ENCODE measurements at places on chromosomes 2 and 18.
A peak's percentile ranks its signal among the peaks of the same experiment; 100 is the strongest.

DNA sequence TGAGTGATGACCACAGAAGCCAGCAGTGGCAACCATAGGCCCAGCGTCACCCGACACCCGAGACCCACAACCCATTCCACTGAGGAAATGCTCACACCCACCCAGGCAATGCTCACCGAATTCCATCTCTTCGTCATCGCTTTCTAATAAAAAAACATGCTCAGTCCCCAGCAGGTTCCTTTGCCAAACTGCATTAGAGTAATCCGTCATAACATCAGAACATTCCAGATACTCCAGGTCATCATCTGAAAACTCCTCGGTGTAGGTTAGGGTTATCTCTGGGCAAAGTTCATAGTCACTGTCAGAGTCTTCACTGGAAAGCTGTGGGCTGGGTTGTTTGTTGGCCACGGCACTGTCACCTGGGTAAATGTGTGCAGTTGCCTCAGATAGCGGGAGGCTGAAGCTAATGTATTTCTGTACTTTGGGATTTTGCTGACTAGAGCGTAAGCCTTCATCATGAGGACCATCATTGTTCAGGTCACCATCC is 49.3 kb downstream of the ALPK2 start:
- DNase-seq = no peak

- DNase-seq = no peak
Observed at GRCh38 chr2:204170411-204170810, 233.8 kb downstream of the ICOS start.

- DNase-seq = no peak
Observed at GRCh38 chr2:124258140-124258880, 233.2 kb downstream of the CNTNAP5 start.

- DNase-seq = no peak
Observed at GRCh38 chr2:176492583-176492982, 223.3 kb downstream of the MTX2 start.

DNA sequence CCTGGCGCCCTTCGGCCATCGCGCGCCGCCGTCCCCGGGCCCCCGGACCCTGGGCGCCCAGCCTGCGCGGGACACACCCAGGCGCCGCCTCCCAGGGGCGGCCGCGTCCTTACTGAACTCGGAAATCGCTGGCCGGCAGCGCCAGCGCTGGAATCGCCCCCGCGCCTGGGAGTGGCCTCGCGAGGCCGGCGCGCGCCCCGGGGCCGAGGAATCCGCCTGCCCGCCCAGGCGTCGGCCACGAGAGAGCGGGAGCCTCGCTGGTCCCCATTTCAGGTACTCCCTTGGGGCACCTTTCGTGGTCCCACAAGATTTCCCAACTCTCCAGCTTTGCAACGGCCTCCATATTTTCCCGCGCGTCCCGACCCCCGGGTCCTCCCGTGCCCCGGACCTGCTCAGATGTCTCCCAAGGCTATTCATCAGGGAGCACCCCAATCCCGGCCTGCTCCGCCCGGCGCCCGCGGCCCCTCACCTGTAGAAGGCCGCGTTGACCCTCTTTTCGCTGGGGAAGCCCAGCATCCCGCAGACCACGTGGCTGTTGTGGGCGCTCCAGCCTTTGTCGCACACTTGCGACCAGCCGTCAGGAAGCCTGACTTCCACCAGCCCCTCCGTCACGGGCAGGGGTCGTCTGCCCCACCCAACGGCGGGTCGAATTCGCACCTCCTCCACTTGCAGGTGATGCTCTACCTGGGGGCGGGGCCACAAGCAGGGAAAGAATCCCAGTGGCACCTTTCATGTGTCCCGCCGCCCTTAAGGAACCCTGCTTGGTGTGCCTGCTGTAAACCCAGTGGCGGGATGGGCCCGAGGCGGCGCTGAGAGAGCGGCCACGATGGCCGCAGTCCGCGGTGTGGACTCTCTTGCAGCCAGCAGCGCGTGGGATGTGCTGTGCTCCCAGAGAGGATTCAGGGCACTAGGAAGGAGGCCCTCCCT is 4.6 kb downstream of the LOXL3 start:
- no peak for DNase-seq

DNA sequence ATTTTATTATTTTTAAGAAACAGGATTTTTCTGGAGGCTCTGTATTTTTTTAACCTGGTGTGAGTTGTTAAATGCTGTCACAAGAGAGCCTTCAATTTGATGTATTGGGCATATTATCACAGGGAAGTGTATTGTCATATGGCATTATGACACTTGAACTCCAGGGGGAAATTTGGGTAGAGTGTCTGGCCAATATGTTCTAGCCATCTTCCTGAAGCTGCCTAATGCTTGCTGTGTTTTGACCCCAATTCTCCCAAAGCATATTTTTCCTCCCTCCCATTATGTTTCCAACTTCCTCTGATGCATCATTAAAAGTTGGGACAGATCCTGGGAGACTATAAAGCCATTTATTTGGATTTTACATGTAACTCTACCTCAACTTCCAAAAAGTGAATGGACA is 214.1 kb upstream of the SESTD1 start:
- DNase-seq = no peak

GRCh38 chr2:214069254-214069653 is 341.6 kb upstream of the VWC2L start:
- no peak for DNase-seq

- DNase-seq = peak; percentile 27
Observed at GRCh38 chr2:46747297-46747818, 168.2 kb downstream of the MCFD2 start.

GRCh38 chr2:47069628-47070154 is 85.4 kb downstream of the STPG4 start:
- DNase-seq = no peak

Measured in activated CD8-positive, alpha-beta T cell treated with anti-CD3 and anti-CD28 coated beads, Interleukin-2, amount 10 ng/mL, durations not matched to agents 7 days and 5 days (primary cell).